IMR-90 (cell line): ENCODE measurements at places on chromosomes 3 and 15. TPM values are rescaled to one million over a fixed set of nuclear protein-coding genes. Genes with fewer than 3 reads are reported as not detected.

- DNase-seq, result no peak
- H3K27me3 ChIP-seq, result no peaks in the 10 kb centered on the region
- no peaks in the 10 kb centered on the region for H3K4me1 ChIP-seq
- no peak overlapping the region for H3K27ac ChIP-seq
Measured at GRCh38 chr3:67916353-67916752, 261.9 kb upstream of the SUCLG2 start.

DNA sequence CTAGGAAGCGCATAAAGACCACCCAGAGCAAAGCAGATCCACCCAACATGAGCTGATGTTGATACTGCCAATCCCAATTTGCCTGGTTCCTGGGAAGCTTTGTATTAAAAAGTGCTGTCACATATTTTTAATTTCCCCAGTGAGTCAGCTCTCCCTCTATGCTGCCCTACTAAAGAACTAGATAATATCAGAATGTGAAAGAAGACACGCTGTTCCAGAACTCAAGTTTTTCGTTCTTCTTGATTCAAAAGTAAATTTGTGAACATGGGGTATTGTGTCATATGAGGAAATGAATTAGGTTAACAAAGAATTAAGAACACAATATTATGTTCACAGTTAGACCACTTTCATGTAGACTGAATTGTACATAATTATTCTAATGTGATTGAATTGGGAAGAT, 734.2 kb upstream of the ALCAM start:
- peaks cover 9% of the 10 kb centered on the region; the same call in 1 of the 2 replicates for H3K4me1 ChIP-seq
- H3K4me3 ChIP-seq, result no peak overlapping the region
- H3K27me3 ChIP-seq, result no peaks in the 10 kb centered on the region
- no peak overlapping the region for H3K27ac ChIP-seq
- H3K36me3 ChIP-seq, result no peaks in the 10 kb centered on the region

- DNase-seq, result no peak
- no peaks in the 10 kb centered on the region for H3K36me3 ChIP-seq
- 0 out of 2 replicates have a peak, but pooled peaks cover 2% of the 10 kb centered on the region for H3K4me1 ChIP-seq
- H3K27me3 ChIP-seq, result peaks cover 4% of the 10 kb centered on the region; the same call in 1 of the 2 replicates
- no peak overlapping the region for H3K4me3 ChIP-seq
Measured at GRCh38 chr15:100834731-100835130, 44.9 kb upstream of the ALDH1A3 start.

ACP3 gene
- 0.28 and 0.54 TPM in 2 replicates for total RNA-seq

TRIM42 gene
- not detected in 2 replicates for total RNA-seq
